Fibroblast of the aortic adventitia (primary cell): ENCODE measurements at places on chromosomes 5 and 9. TPM values are rescaled to one million over a fixed set of nuclear protein-coding genes. Genes with fewer than 3 reads are reported as not detected.
A peak's percentile ranks its signal among the peaks of the same experiment; 100 is the strongest.

NR4A3 gene
- 1.1 and 1.5 TPM in 2 replicates for total RNA-seq

SEMA5A gene
- total RNA-seq = 13.9 and 57.0 TPM in 2 replicates

GRCh38 chr9:86298873-86299272 lies 16.5 kb upstream of the ISCA1 start:
- no peak for DNase-seq

DNA sequence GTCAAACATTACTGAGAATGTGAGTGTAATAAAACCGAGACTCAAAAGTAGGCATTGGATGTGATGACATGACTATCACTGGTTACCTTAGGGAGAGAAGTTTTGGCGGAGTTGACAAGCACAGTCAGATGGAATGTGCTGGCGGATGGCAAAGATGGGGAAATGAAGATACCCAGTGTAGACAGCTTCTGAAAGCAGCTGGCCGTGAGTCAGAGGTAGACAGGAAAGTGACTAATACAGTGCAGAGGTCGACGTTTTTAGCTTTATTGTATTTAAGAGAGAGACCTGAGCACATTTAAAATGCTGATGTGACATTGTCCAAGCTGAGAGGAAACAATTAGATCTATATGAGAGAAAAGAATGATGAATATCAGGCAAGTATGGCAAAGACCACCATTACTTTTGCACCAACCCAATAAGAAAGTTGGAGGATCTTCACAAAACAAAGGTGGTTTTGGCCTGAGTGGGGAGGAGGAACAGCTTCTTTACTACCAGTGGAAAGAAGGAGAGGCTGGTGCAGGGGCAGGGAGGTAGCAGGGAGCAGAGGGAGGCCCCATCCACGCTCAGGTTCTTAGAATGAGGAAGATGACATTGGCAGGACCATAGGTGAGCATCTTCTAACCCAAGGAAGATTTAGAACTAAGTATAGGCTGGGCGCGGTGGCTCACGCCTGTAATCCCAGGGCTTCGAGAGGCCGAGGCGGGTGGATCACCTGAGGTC lies 36.7 kb upstream of the KCNIP1 start:
- DNase-seq = peak; percentile 79

- DNase-seq = peak; percentile 88
These were observed 2.8 kb downstream of the CD74 start for GRCh38 chr5:150409638-150410523.

DNA sequence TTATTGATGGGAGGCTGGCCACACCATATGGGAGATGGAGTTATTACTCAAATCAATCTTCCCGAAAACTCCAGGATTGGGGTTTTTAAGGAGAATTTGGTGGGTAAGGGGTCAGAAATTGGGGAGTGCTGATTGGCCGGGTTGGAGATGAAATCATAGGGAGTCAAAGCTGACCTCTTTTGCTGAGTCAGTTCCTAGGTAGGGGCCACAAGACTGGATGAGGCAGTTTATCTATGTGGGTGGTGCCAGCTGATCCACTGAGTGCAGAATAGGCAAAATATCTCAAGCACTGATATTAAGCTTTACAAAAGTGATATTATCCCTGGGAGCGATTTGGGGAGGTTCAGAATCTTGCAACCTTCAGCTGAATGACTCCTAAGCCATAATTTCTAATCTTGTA lies 75.7 kb upstream of the CLINT1 start:
- DNase-seq = no peak

DNA sequence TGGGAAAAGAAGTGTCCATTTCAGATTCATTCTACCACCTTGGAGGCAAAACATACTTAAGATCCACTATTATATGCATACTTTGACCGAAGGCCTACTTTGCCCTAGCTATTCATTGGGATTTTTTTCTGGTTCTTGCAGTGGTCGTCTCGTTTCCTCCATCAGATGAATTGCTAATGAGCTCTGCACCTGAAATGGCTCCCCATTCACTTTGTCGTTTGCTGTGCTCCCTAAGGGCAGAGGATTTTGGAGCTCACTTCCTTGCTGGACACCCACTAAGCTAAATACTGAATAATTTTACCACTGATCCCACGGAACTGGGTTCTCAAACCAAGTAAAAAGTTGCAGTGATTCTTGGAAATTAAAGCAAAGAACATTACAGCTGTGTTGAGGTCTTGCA lies 1.9 kb downstream of the KDM3B start:
- no peak for DNase-seq

- DNase-seq = peak; percentile 51
These were observed 148.9 kb downstream of the DOCK2 start for GRCh38 chr5:169785771-169786618.

DNA sequence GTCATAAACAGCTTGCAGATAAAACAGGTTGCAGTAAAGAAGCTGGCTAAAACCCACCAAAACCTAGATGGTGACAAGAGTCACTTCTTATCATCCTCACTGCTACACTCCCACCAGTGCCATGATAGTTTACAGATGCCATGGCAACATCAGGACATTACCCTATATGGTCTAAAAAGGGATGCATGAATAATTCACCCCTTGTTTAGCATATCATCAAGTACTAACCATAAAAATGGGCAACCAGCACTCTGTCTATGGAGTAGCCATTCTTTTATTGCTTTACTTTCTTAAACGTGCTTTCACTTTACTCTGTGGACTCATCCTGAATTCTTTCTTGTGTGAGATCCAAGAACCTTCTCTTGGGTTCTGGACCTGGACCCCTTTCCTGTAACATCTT lies 6.7 kb upstream of the SOX30 start:
- DNase-seq = no peak

- no peak for DNase-seq
These were observed 17.0 kb downstream of the WNK2 start for GRCh38 chr9:93200989-93201334.

FOXD4 gene
- total RNA-seq = 0.27 TPM in 1 of 2 replicates, not detected in the other

ANKRD18A gene
- 0.09 TPM in 1 of 2 replicates, not detected in the other for total RNA-seq

NIPAL4 gene
- total RNA-seq = under 0.01 TPM in 1 of 2 replicates, not detected in the other

- peak; percentile 28 for DNase-seq
These were observed 85.4 kb upstream of the IL7R start for GRCh38 chr5:35771300-35771699.

DNA sequence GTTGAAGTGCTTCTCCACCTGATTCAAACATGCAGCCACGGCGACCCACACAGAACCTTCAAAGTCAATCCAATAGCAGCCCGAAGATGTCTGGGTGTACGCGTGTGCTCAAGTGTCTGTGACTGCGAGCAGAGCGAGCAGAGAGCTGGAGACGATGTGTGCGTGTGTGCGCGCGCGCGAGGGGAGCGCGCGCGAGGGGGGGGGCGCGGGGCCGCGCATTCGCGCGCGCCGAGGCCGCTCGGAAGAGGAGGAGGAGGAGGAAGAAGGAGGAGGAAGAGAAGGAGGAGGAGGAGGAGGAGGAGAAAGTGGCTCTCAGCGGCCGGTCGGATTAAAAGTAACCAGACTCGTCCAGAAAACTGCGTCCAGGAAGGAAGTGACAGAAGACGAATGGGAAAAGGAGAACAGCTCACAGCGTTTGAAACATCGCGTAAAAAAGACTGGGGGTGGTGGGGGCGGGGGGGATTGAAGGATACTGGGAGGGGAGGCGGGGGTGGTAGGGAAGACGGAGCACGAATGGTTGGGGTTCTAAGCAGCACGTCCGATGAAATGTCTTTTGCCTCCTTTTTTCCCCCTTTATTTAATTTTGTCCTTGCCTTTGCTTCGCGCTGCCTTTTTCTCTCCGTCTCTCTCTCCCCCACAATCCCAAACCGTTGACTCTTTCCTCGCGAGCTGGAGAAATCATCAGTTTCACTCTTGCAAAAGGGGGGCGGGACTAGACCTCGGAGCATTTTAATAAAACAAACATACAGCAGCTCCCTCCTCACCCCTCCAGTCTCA lies at the start of gene MEF2C:
MEF2C (minus strand) TSS at position 126 of the 777 bp plus-strand sequence. CDS start 59,396 bp downstream, outside the sequence.
- DNase-seq = peak; percentile 93

SV2C gene
- total RNA-seq = 0.08 TPM in 1 of 2 replicates, not detected in the other

GRCh38 chr9:84875193-84875592 lies 205.7 kb downstream of the NTRK2 start:
- no peak for DNase-seq

GRCh38 chr5:83434946-83435345 lies 36.6 kb upstream of the VCAN start:
- peak; percentile 67 for DNase-seq

GRCh38 chr5:73565969-73566547 lies 515 bp downstream of the UTP15 start:
- no peak for DNase-seq

DNA sequence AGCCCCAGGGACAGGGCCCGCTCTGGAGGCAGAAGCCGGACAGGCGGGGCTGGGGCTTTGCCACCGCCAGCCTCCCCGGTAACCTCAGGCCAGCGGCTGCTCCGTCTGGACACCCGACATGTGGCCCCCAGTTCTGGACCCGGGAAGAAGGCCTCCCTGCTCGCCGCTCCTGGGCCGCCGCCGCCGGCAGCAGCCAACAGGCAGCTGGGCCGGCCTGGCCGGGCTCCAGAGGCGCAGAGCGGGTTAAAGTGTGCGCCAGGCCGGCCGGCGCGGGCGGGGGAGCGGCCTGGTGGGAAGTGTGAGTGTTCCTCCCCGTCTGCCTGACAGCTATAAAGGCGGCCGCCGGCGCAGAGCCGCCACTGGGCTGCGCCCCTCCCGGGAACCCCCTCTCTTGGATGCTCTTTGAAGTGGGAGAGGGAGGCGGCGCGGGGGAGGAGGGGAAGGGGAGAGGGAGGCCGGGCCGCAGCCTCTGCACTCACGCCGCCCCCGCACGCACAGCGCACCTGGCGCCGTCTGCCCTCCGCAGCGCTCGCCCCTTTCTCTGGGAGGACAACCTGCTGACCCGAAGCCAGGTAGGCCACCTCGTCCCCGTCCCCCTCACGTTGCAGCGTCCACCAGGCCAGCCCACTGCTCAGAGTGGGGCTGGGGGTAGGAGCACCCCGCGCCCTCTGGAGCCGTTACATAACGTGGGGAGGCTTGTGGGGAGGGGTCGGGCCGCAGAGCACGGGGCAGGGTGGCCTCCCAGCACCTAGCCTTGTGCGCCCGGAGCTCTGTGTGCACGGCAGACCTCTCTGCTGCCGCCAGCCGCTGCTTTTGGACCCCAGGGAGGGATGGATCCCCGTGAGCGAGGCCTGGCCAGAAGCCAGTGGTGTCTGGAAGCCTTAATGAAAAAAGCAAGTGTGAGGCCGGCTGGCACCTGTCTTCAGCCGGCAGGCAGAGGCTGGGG lies at the start of gene ADAMTSL2:
ADAMTSL2 (plus strand) TSS at position 359 of the 946 bp plus-strand sequence. CDS start 2,009 bp downstream, outside the sequence.
- DNase-seq = peak; percentile 45

NCS1 gene
- 10.7 and 39.2 TPM in 2 replicates for total RNA-seq

- no peak for DNase-seq
These were observed 105.1 kb upstream of the GNA14 start for GRCh38 chr9:77753180-77753579.

DNA sequence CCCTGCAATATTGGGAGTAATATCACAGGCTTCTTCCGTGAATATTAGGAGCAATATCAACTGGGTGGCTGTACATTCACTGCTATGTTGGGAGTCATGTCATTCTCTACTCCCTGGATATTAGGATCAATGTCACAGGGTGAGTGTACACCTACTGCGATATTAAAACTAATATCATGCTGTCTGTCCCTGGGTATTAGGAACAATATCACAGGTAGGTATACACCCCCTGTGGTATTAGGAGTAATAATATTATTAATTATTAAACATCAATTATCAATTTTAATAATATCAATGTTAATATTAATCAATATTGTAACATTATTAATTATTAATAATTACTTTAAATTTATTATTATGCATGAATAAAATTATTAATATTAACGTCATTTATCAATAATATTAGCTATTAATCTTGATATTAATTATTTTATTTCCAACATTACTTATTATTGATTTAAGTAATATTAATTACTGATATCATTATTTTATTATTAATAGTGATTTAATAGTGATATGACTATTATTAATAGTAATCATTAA lies 121.9 kb downstream of the TMEM38B start:
- no peak for DNase-seq

- no peak for DNase-seq
These were observed 9.7 kb downstream of the OMD start for GRCh38 chr9:92414566-92414965.

GRCh38 chr5:139358064-139358463 lies 16.4 kb downstream of the PAIP2 start:
- no peak for DNase-seq

DNA sequence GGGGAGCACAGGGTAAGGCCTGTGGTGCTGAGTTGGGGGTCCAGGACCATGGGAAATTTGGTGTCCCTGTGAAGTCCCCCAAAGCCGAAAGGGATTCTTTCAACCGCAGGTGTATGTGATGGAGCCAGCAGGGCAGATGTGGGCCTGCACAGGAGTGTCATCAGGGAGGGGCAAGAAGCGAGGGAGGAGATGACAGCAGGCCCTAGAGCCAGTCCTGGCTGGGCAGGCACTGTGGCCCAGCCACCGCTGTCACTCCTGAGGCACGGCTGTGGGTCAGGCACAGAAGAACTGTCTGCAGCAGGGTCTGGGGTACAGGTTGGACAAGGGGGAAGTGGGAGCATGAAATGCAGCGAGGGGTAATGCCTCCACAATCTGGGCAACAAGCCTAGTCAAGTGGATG lies 4.8 kb downstream of the HK3 start:
- no peak for DNase-seq

GRCh38 chr5:149325894-149326293 lies 19.4 kb upstream of the GRPEL2 start:
- DNase-seq = peak; percentile 37

DNA sequence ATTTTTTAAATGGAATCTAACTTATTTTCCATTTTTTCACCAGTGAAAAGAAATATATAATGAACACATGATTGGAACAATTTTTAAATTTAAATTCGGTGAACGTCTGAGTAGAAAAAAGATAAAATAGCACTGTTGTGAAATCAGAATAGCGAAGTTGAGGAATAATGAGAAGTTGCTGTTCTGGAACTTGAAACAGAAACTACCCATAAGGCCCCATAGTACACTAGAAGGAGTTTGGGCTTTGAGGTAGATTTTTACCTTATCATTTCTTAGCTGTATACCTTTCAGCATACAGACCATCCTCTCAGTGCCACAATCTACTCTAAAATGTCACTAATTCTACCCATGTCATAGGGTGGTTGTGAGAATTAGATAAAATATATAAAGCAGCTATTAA lies 35.1 kb downstream of the TDRD7 start:
- no peak for DNase-seq

DNA sequence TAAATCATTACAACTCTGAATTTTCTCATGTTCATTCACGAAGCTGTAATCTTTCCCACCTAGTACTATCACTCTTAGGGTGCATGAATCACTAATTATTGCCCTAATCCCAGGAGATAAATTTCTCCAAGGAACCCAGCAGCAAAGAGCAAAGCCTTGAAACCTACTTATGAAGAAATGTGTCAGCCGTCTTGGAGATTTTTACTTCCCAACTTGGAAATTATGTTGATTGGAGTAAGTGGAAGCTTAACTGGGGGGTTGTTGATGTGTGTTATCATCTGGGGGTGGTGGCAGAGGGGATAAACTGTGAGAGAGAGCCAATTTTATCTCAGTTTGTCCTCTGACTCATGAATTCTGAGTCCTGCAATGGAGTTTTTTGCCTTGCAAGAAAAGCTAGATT lies 440.5 kb upstream of the WWC1 start:
- DNase-seq = peak; percentile 74

GRCh38 chr9:76359365-76359764 lies 34.9 kb downstream of the RFK start:
- no peak for DNase-seq

GRCh38 chr5:133824661-133825254 lies 143.7 kb downstream of the C5orf15 start:
- no peak for DNase-seq

- DNase-seq = no peak
These were observed 18.5 kb upstream of the RGS7BP start for GRCh38 chr5:64487283-64487682.

- DNase-seq = no peak
These were observed 105.0 kb downstream of the DTWD2 start for GRCh38 chr5:118883362-118883761.
